MCF 10A (cell line): ENCODE measurements at places on chromosomes 5 and 9. TPM values are rescaled to one million over a fixed set of nuclear protein-coding genes. Genes with fewer than 3 reads are reported as not detected.
A peak's percentile ranks its signal among the peaks of the same experiment; 100 is the strongest.

DNA sequence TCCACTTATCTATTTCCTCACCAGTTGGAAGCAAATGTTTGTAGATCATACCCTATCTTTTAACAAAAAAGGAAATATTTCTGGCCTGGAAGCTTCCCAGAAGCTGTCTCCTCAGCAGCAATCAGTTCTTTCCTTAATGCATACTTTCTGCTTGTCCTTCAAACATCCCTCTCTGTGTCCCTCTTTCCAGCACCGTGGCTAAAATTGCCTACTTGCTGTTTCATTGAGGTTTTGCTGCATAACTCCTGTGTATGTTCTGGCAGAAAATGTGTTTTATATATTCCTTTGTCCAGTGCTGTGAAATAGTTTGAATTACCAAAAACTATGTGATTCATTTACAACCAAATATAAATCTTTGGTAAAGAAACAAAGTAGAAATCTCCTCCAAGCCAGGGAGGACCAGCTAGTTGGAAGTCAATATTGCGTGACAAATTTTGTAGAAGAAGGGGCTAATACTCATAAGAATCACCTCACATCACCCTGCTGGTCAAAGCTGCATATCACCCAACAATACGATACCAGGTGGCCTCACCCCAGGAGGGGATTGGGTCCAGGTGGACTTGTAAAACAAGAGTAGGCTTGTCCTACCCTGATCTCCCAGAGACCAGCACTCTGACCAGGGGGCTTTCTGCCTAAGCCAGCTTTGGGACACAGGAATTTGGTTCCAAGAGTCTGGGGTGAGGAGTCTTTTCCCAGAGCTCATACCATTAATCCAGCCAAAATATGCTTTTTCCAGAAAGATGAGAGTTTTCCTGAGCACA, 198.4 kb upstream of the SNX2 start:
- no peak for DNase-seq

DNA sequence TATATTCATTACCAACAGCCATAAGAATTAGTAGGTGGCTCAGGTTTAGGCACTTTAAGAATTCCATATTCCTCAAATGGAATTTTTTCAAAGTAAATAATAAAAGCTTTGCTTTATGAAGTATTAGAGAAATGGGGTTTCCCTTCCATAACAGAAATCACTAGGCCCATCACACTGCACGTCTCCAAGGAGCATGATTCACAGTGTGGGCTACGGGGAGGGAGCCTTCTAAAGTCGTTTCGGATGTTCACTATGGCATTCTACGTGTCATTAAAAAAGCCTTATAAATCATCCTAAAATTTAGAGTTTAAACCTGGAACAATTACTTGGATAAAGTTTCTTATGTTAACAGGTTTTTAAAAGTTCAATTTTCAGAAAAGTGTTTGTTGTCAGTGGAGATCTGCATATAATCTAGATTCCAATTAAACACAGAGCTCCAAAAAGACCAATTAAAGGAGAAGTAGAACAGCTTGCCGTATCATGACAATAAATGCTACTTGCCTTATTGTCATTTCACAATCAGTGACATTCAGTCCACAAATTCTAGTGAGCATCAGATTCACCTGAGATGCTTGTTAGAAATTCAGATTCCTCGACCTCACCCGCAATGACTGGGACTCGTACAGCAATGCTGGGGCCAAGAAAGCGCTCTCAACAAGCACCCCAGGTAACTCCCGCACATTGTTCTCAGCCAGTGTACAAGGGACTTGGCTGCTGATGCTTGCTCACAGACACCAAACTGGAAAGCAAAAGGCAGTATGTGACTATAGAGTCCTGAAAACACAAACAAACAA, 115.7 kb downstream of the NFIB start:
- DNase-seq, result no peak

ANKRD18B gene
- total RNA-seq, result 12.5 and 13.0 TPM in 2 replicates

DNA sequence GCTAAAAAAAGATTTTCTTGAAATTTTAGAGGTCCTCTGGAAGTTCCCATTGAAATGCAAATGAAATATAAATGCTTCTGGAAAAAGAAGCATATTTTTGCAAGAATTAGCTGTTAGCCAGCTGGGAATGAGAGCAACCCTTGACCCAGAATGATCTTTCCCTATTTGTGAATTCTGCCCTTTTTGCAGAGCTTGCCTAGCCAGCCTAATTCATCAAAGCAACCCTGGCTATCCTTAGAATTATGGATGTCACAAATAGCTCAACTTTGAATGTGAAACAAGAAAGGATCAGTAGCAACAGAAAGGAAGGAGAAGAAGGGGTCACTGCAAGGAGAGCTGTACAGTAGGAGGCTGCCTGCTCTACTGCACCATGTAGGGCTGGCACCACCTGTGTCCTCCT, 345.9 kb downstream of the EFNA5 start:
- no peak for DNase-seq

HAVCR2 gene
- 0.17 TPM in 1 of 2 replicates, not detected in the other for total RNA-seq

INSL4 gene
- not detected in 2 replicates for total RNA-seq

DNA sequence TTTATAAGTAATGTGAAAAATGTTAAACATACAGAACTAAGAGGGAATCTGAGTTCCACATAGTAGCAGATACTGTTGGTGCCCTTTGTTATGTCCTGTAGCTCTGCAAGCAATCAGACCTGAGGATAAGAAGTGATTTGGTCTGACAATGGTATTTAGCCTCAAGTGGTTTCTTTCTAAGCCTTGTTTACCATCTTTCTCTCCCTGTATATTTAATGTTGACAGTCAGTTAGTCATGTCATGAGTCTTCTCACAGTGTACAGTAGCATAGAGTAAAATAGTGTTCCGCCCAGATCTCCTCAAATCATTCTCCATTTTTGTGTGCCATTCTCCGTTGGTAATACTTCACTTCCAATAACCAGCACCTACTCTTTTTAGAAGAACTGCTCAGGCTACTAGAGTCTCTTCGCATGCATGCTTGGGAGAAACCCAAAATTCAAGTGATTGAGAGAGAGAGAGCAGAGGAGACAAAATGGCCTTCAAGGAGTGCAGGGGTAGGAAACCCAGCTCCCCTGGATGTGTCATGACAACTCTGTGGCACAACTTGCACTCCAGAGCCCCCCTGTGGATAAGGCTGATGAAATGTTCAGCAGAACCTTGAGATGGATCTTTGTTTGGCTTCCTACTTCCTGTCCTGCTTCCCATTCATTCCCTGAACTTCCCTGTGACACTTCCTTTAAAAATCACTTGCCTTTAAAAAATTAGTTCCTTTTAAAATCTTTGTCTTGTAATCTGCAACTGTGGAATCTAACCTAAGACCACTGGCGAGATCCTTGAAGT, 129.2 kb upstream of the FST start:
- DNase-seq, result no peak

- DNase-seq, result peak; percentile 99
Measured at GRCh38 chr5:59745415-59745863, 148.1 kb downstream of the PDE4D start.

DNA sequence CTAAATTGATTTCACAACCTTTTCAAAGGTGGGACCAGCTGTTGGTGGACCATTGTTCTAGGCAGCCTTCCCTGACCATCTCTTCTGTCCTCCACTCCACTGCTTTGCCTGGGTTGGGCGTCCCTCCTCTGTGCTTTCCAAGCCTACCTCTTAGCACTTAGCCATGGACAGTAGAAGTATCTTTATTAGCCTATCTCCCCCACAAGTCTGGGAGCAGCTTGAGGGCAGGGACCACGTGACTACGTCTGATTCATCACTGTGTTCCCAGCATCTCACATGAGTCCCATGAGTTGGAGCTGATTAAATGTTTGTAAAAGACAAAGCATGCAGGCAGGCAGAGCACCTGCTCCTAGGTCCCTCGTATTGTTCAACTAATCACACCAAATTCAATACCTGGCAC, 20.9 kb downstream of the MORN5 start:
- DNase-seq, result peak; percentile 62

DNA sequence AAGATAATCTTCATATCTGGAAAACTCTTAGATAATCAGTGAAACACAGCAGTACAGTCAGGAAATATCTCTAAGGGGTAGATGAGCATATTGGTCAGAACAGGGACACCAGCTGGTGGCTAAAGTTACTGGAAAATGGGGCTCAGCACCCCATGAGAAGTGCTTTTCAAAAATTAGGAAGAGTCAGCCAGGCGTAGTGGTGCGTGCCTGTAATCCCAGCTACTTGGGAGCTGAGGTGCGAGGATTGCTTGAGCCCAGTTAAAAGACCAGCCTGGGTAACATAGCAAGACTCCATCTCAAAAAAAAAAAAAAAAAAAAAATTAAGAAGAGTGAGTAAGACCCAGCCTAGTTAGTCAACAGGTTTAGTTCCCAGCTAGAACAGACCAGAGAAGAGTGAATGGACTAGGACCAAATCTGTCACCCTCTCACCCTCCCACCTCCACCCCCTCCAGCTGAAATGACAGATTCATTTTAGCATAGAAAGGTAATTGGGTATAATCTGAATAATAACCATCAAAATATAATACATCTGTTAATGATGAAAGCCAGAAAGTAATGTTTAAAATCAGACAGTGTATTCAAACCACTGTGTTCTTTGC, 120.9 kb downstream of the CDC42SE2 start:
- DNase-seq, result no peak

- DNase-seq, result peak; percentile 72
Measured at GRCh38 chr9:113590991-113591898, 127.7 kb downstream of the RGS3 start.

DNA sequence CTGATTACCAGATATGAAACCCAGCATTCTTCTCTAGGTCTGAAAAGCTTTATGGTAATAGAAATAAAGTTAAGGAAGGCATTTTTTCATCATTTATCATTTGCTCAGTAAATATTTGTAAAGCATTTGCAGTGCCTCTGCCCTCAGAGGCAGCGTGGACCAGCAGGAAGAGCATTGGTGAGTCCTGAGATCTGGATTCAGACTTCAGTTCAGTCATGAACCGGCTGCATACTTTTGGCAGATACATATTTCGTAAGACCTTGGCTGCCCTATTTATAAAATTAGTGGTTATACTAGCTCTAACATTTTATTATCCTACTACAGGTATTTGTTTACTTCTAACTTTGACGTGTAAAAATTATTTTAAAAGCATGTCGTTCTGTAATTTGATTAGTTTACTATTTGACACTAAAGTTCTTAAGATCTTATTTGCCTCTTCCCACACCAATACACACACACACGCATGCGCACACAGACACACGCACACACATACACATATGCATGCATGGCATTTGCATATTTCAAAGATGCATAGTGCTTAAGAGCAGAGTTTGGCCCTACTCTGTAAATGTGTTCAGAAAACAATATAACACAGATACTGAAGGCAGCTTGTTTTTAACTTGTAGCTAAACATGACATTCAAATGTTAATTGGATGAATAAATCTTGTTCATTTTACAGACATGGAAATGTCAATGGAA, 101.9 kb downstream of the RPS23 start:
- no peak for DNase-seq

DNA sequence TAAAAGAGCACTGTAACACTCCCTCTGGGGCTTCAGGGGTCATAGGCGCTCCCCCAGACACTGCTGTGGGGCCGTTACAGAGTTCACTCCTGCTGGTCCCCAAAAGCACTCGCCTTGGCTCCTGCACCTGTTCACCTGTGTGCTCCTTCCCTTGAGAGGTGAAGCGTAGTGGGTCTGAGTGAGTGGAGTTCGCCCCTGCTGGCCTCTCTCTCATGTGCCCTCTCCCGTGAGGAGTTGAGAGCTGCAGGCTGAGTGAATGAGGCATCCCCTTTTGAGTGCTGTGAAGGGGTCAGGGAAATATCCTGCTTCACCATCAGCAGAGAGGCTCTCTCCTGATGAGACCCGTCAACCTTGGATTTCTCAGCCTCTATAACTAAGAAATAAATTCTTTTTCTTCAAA, 134.6 kb upstream of the TUT7 start:
- DNase-seq, result no peak

DNA sequence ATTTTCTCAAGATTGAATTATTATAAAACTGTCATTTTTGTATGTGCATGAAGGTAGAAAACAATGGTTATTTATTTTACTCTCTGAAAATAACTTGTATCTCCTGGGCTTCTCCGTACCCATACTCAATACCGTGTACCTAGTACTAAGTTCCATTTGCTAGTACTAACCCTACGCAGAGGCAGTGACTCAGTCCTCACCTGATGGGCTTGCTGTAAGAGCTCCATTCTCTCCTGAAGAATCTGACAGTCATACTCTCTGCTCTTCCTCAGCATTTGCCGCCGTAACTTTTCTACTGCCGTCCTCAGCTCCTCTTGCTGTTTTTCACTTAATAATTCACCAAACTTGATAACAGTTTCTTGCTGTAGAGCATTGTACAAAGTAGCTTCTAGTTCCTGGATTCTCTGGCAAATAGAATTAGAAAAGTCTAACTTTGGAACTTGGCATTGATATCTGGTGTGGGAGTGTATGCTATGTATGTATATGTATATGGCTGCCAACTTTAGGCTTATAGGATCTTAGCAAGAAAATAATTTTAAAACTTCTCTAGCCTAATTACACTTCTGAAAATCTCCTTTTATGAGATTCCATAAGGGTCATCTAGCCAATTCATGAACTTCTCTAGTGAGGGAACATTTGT, 108.0 kb upstream of the DPYSL3 start:
- no peak for DNase-seq

DNA sequence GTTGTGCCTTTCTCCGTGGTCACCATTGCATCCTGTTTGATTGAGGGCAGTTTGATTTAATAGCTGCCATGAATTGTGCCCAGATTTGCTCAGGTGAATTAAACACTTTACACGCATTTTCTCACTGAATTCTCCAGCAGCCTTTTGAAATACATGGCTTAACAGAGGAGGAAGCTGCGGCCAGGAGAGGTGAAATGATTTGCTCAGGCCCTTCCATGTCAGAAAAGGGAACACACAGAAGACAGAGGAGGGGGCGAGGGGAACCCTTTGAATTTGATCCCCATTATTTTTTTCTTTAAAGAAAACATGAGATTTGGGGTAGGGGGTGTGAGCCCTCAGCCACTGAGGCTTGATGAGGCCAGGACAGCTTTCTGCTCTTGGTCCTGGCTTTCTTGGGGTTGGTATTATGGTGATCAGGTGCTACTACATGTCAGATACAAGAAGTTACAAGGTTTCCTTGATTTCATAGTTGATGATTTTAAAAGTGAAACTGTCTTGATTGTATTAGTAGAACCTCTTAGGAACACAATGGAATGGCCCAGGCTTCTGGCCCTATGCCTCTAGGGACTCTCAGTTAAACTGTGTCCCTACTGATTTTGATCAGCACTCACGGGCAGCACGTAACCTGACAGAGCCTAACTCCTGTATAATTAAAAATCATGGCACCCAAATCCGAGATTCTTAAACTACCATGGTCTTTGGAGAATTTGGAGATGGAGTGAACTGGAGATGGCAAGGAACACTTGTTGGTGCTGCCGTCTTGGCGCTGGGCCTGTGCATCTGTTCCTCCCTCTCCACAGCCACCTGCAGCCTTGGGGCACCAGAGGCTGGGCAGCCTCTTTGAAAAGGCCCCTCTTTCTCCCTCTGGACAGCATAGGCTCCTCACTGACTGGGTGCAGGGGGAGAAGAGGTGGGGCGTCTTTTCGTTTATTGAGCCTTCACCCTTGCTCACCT, 107.9 kb downstream of the TRIO start:
- no peak for DNase-seq
